ENCODE measurements at places on chromosomes 12 and 14. TPM values are rescaled to one million over a fixed set of nuclear protein-coding genes. Genes with fewer than 3 reads are reported as not detected.

The CLEC12A gene
- 0.72 TPM for total RNA-seq

The ISM2 gene
- total RNA-seq: 1.2 TPM

The IL23A gene
- 0.27 TPM for total RNA-seq

The BDKRB1 gene
- total RNA-seq: 3.2 TPM

The KRT80 gene
- total RNA-seq: 4.9 TPM

The KRT3 gene
- total RNA-seq: not detected

The PTPN6 gene
- total RNA-seq: 44.8 TPM

The C1S gene
- 35.8 TPM for total RNA-seq

The USP44 gene
- 0.80 TPM for total RNA-seq

The DNAI7 gene
- total RNA-seq: not detected

All from colonic mucosa (tissue), 4 donors.